CD8-positive, alpha-beta memory T cell (primary cell): ENCODE measurements at places on chromosomes 12 and 14. TPM values are rescaled to one million over a fixed set of nuclear protein-coding genes. Genes with fewer than 3 reads are reported as not detected.

- no peak for DNase-seq
Measured at GRCh38 chr12:47835006-47835830, 15.5 kb upstream of the HDAC7 start.

GRCh38 chr12:96824838-96825236 is 82.2 kb upstream of the NEDD1 start:
- DNase-seq: no peak

- no peak for DNase-seq
Measured at GRCh38 chr12:80988986-80989385, 51.3 kb upstream of the LIN7A start.

LBHD2 gene
- total RNA-seq: not detected

KRT81 gene
- not detected for total RNA-seq

- no peak for DNase-seq
Measured at GRCh38 chr12:6224550-6224949, 24.4 kb downstream of the CD9 start.

- DNase-seq: peak; percentile 74
Measured at GRCh38 chr14:21087294-21088091, 11.0 kb downstream of the ZNF219 start.

TRPV4 gene
- not detected for total RNA-seq

DNA sequence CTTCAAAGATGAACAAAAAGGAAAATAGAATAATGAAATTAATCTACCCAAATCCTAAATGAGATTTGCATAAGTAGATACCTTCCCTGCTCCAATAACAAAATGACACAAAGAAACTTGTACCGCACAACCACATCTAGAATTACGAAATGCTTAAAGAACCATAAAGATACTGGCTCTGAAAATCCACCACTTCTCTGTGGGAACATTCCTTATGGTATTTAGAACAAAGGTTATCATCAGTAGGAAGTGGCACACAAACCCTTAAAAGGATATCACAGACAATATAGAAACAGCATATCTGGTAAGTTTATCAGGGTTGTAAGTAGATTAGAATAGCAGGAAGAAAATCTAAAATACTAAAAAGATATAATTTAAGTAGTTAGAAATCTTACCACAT is 11.6 kb downstream of the IAPP start:
- no peak for DNase-seq

SLC17A8 gene
- not detected for total RNA-seq

DNA sequence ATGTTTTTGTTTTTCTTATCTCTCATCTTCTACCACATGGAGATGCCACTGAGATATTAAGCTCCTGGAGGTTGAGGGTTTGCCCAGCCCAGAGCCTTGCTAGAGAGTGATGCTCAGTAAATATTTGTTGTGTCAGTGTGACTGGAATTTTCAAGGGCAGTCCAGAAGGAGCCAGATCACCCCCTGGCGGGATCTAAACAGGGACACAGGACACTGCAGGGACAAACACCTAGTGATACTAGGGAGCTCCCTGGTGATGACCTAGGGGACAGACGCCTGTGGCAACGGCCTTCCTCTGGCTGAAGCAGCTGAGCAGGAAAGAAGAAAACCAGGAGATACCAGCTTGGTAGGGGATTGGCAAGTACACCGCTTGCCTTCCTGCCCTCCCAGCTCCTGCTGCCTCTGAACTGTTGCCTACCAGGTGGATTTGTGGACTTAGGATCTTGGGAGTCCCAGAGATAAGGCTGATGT is 714.4 kb upstream of the TBX3 start:
- no peak for DNase-seq

- DNase-seq: no peak
Measured at GRCh38 chr12:103782399-103782798, 58.6 kb downstream of the NT5DC3 start.

DNA sequence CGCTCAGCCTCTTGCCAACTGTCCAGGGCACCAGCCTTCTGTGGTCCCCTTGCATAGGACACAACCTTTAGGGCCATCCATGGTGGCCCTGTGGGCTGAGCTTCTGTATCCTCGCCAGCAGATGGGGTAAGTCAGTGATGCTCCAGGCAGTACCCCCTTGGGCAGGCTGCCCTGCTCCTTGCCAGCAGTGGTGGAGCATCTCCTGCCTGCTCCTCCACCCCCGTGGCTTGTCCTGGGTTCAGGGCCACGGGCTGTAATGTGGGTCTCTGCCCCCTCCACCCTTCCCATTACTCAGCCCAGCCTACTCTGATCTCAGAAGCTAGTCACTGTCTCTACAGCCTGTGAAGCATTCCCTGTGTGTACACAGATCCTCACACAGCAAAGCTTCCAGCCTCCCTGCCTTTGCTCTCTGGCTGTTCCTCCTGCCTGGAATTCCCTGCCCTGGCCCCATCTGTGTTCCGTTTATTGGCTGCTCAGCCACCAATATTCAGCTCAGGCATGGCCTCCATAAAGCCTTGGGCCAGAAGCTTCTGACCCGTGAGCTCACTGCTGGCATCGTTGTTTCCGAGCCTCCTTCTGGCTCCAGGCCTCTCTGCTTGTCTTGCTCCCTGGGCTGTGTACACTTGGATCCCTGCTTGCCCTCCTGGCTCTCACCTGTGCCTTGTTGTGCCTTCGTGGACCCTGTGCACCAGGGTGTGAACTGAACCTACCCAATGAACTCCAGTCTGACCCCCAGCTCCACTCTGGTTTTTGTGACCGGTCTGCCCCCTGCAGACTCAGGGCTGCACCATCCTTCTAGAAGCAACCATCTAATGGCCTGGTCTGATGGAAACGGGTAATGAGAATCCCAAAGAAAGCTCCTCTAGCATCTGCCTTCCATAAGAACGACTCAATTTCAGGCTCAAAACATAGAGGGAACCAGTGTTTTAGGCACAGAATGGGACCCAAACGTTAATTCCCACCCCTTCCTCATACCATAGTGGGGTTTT is 177.0 kb upstream of the PRMT8 start:
- no peak for DNase-seq

TMEM121 gene
- total RNA-seq: 17.1 TPM

DNA sequence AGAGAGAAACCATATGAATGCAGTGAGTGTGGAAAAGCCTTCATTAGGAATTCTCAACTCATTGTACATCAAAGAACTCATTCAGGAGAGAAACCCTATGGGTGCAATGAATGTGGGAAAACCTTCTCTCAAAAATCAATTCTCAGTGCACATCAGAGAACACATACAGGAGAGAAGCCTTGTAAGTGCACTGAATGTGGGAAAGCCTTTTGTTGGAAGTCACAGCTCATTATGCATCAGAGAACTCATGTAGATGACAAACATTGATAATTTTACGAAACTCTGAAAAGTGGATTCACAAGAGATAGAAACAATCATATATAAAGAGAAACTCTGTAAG is 22.9 kb downstream of the ZNF268 start:
- DNase-seq: no peak

GRCh38 chr14:53304726-53305381 is 151.7 kb upstream of the DDHD1 start:
- DNase-seq: no peak

GRCh38 chr14:61213191-61213621 is 67.9 kb downstream of the TMEM30B start:
- no peak for DNase-seq

SLC6A12 gene
- total RNA-seq: 0.16 TPM

GRCh38 chr14:38749936-38750335 is 353.1 kb downstream of the SEC23A start:
- DNase-seq: no peak

GRCh38 chr12:52349196-52349595 is 18.1 kb downstream of the KRT85 start:
- no peak for DNase-seq

DNA sequence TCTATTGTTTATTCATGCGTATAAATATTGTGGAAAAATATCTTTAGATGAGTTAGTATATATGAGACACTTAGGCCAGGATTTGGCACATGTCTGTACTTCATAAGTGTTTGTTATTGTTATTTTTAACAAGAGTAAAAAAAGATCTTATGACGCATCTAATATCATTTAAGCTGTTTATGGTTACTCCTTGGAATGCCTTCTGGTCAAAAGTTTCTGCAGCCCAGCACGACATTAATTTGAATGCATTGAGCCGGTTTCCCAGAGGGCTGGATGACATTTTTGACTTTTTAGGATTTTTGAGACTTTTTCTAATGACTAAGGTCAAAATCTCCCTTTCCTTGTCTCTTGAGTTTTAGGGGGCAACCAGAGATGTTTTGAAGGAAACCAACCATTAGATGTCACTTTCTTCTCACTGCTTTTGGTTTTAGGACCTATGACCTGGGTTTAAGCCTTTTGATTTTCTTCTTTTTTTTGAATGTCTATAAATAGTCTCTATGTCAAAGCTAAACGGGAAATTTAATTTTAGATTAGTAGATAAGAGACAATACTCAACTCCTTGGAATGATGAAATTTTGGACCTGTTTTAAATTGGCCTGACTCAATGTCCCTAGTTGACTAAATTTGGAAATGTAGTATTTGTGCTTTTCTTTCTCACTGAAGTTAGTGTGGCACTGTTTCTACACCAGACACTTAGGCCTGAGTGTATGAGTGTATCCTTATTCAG is 215.5 kb downstream of the AEBP2 start:
- no peak for DNase-seq
